Thoracic aorta (tissue), 2 donors: ENCODE measurements at places on chromosomes 1 and 21.
A peak's percentile ranks its signal among the peaks of the same experiment; 100 is the strongest.

GRCh38 chr1:64663668-64664067, 81.2 kb upstream of the RAVER2 start:
- DNase-seq = no peak

- DNase-seq = no peak
Observed at GRCh38 chr1:208272311-208272710, 28.1 kb upstream of the PLXNA2 start.

DNA sequence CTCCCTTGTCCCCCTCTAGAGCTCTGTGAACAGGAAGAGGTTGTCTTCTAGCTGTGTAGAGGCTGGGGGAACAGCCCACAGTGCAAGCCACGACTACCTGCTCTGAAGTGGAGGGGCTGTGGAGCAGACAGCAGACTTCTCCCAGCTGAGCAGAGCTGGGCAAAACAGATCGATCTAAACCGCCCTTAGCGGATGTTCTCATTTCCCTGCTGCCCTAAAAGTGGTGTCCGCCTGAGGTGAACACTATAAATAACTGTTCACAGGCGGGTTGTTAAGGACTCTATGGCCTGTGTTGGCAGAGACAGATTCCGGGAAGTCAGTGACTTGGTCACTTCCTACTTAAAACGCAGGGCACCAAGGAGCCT, 203.2 kb downstream of the RHOU start:
- DNase-seq = peak; percentile 61

GRCh38 chr1:100862591-100862990, 32.1 kb downstream of the EXTL2 start:
- DNase-seq = no peak

- DNase-seq = no peak
Observed at GRCh38 chr1:77281491-77282186, at the start of gene AK5. Gene AK5, plus strand, starts transcription at chr1:77282019. Its CDS starts 295 bp downstream, at chr1:77282314.

DNA sequence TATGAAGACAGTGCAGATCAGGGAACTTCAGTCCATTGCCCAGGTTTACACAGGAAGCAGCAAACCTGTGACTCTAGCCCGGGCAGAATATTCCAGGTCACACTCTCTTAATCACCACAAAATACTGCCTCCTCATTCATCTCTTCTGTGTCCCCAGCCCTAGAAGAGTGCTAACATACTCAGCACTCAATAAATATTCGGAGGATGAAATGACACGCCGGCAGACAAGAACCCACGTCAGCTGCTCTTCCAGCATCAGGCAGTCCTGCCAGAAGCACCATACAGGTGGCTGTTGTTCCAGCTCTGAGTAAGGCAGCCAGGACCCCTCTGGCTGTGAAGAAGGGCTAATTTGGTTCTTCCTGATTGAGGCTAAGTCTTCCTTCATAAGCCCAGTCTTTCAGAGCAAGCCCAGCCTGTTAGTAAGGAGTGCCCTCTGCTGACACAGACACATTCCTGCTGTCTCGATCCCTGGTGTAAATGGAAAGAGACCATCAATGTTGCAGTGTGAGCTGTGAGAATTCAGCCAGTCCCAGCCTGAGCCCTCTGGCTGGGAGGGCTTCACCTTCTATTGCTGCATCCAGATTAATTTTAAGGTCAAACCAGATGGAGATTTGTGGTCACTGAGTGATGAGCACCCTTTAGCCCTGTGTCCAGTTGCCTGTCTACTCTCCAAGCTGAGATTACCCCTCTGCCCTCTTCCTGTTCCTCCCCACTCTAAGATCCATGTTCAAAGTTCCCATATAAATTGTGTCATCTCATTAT, 45.0 kb upstream of the KIRREL1 start:
- DNase-seq = no peak

DNA sequence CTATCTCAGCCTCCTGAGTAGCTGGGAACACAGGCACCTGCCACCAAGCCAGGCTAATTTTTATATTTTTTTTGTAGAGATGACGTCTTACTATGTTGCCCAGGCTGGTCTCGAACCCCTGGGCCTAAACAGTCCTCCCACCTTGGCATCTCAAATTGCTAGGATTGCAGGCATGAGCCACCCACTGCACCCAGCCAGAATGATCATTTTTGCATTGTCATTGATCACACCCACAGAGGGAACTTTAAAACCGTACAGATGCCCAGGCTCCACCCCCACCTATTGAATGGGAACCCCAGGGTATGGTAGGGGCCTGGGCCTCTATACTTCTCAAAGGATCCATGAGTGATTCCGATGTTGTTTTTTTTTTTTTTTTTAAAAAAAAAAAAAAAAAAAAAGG, 36.7 kb downstream of the ETNK2 start:
- no peak for DNase-seq

DNA sequence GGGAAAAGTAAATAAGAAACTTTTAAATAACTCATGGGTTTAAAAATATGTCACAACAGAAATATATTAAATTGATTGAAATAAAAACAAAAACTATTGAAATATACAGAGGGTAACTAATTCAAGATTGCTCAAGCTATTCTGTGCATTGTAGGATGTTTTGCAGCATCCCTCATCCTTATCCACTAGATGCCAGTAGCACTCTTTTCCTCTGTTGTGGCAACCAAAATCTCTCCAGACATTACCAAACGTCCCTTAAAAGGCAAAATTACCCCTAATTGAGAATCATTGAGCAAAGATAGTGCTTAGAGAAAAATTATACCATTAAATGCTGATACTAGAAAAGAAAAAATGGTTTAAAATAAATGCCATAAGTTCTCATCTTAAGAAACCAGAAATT, 682.6 kb downstream of the RWDD3 start:
- DNase-seq = no peak

DNA sequence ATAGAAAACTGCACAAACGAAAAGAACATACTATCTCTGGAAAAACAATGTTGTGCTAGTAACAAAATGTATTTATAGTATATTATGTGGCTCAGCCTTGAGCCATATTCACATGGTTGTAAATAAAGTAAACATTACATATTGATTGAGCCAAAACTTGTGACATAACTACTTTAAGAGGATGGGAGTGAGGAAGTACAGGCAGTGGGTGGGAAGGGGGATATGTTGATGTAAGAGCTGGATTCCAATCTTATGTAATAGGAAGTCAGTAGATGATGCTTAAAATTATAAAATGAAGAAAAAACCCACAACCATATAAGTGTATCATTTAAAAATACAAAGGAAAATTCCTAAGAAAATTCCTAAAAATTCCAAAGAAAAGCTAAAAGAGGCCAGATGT, 42.7 kb downstream of the RHOU start:
- DNase-seq = no peak

- no peak for DNase-seq
Observed at GRCh38 chr1:235013512-235013911, 115.1 kb downstream of the TOMM20 start.

DNA sequence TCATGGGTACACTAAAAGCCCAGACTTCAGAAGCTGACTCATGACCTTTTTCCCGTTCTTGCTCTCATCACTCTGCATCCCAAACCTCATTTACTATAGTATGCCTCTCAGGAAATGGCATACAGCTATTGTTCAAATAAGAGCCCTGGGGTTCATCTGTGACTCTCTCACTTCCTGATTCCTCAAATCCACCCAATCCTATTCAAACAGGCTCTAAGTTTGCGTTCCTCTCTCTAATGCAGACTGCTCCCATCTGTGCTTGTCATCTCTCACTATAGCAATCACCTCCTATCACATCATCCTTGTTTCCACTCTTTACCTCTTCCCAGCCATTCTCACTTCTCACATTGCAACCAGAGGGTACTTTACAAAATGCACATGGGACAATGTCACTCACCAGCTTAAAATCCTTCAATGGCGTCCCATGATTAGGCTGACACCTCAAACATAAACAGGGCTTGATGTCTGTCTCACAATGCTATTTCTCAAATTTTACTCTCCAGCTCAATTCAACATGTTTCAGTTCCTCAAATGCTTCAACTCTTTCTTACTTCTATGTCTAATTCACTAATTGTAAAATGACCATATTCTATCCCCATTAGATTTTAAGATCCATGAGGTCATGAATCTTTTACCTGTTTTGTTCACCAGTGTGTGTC, 408.4 kb downstream of the NTNG1 start:
- no peak for DNase-seq

- DNase-seq = no peak
Observed at GRCh38 chr1:152035539-152036266, 1.1 kb downstream of the S100A11 start.

DNA sequence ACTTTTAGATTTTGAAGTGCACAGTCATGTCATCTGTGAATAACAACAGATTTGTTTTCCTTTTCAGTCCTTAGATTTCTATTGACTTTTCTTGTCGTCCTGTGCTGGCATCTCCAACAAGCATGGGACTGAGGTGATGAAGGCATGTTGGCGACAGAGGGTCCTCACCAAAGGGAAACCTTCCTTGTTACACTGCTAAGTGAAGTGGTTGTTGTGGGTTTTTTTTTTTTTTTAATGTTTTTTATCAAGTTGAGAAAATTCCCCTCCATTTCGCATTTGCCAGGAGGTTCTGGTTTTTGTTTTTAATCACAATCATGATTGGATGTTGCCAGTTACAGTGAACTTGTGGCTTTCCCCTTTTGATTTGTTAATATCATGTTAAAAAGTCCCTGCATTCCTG, 24.0 kb downstream of the AGPAT3 start:
- DNase-seq = no peak

DNA sequence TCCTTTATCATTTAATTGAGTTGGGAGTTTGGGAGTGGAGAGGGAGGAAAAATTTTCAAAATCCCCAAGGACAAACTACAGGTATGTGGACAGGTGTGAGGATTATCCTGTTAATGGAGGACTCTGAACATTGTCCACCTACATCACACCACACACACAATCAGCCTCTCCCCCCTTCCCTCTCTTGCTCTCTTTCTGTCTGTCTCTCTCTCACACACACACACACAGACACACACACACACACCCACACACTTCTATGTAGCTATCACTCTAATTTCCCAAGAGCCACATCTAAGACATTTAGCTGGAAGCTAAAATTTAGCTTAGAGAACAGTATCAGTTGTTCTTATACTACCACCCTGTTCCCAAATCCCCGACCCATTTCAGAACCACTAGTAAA, 1.5 kb downstream of the S100A8 start:
- DNase-seq = no peak

- DNase-seq = no peak
Observed at GRCh38 chr1:184176058-184176457, 124.5 kb downstream of the TSEN15 start.

GRCh38 chr1:72568113-72568512, 285.8 kb upstream of the NEGR1 start:
- DNase-seq = no peak

GRCh38 chr1:51518033-51518585, 957 bp downstream of the EPS15 start:
- DNase-seq = no peak

DNA sequence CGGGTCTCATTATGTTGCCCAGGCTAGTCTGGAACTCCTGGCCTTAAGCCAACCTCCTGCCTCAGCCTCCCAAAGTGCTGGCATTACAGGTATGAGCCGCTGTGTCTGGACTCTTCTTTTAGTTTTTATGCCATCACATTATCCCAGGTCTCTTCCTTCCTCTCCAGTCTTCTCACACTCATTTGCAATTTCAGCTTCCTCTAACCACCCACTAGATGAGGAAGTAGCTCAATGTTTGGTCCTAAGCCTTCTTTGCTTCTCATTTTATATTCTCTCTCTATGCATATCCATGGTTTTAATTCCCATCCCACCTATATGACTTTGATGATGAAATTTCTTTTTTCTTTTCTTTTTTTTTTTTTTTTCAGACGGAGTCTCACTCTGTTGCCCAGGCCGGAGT, 3.1 kb upstream of the ZBTB8A start:
- DNase-seq = no peak

DNA sequence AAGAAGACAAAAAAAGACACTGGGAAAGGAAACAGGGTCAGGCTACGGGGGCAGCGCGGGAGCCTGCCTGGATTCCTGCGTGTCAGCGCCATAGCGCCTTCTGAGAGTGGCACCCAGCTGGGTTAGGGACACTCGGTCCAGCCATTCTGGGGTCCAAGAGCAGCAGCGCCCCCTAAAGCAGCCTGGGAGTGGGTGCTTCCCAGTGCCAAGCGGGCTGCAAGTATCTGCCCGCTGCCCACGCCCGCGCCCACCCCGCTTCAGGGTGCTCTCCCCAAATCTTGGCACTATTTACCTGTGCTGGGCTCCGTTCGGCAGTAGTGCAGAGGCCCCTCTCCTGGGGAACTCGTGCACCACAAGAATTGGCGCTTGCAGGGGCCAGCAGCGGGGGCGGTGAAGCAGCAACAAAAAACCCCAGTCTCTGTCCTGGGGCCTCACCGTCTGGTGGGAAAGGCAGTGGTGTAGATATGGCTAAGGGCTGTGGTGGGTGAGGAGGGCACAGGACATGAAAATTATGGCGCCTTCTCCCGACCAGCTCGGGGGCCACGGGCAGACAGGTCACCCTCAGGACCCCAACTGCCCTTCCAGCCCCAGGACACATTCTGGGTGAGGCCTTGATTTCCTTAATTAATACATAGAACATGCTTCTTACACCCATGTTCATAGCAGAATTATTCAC, 24.1 kb upstream of the LBR start:
- DNase-seq = no peak

GRCh38 chr21:45102391-45102932, 28.1 kb downstream of the ADARB1 start:
- DNase-seq = no peak

GRCh38 chr1:197976368-197976767, 59.2 kb downstream of the LHX9 start:
- no peak for DNase-seq

- no peak for DNase-seq
Observed at GRCh38 chr1:116329524-116330341, 43.3 kb upstream of the ATP1A1 start.

DNA sequence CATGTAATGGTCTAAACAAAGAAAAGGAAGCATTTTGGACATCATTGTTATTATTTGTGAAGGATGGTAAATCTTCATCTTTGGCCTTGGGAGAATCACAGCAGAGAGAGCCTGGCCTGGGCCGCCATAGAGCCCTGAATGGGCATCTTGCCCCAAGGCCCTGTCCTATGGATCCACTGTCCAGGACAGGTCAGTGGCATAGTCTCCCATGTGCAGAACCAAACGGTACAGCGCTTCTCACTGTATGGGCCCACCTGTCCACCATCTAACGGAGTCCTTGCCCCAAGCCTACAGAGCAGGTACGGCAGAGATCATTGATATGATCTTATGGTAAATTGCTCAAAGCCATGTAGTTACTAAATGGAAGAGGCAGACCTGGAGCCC, 185.7 kb downstream of the FOXD2 start:
- no peak for DNase-seq

DNA sequence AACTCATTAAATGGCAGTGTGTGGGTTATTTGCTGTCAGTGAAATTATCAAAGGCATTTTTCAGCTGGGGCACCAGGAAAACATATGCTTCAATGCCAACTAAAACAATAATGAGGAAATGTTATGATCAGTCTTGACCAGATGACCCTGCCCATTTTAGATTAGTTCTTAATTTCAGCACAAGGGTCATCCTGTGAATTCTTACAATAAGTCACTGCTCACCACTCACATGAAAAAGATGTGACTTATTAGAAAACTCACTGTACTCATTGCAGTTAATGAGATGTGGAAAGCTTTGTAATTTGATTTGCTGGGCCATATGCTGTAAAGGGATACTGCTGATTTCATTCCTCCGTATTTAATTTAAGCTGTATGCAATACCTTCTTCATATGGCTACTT, 178.5 kb upstream of the LMO4 start:
- no peak for DNase-seq
